Activated T-helper 2 cell treated with anti-CD3 and anti-CD28 coated beads, Interferon-gamma antibody, Interleukin-2, Interleukin-4, amounts not matched to agents 10 μg/mL and 5 μg/mL and 100 μg/mL, durations not matched to agents 14 hours and 24 hours and 36 hours (primary cell): ENCODE measurements at places on chromosomes 5 and 9. TPM values are rescaled to one million over a fixed set of nuclear protein-coding genes. Genes with fewer than 3 reads are reported as not detected.

Gene GALT
- total RNA-seq, result 74.3 and 78.4 TPM in 2 replicates

Gene SPATA6L
- total RNA-seq, result 0.21 and 0.68 TPM in 2 replicates

Gene CA9
- total RNA-seq, result 0.89 and 1.2 TPM in 2 replicates

Gene TMEM252
- not detected in 2 replicates for total RNA-seq

Gene ASPN
- total RNA-seq, result not detected in 2 replicates

Gene ZFP37
- total RNA-seq, result 0.21 and 0.30 TPM in 2 replicates

Gene BRINP1
- total RNA-seq, result not detected in 2 replicates

Gene DNAH5
- total RNA-seq, result not detected in 2 replicates

Gene TESK1
- total RNA-seq, result 44.5 and 48.0 TPM in 2 replicates

Gene FAXDC2
- not detected in 2 replicates for total RNA-seq

Gene EDIL3
- total RNA-seq, result not detected in 2 replicates

Gene G3BP1
- total RNA-seq, result 296 and 312 TPM in 2 replicates

Gene SLCO6A1
- total RNA-seq, result not detected in 2 replicates

Gene COL23A1
- total RNA-seq, result not detected in 2 replicates

Gene ARHGEF39
- 11.1 and 12.3 TPM in 2 replicates for total RNA-seq

Gene TTC23L
- total RNA-seq, result not detected in 2 replicates

Gene POU5F2
- total RNA-seq, result 1.0 and 1.4 TPM in 2 replicates

Gene NUP188
- total RNA-seq, result 161 and 175 TPM in 2 replicates

Gene SPINK4
- not detected in 2 replicates for total RNA-seq

Gene SLC36A1
- total RNA-seq, result 6.0 and 6.2 TPM in 2 replicates

Gene ECSCR
- total RNA-seq, result 1.0 and 1.7 TPM in 2 replicates

Gene MEIKIN
- not detected in 2 replicates for total RNA-seq

Gene ANGPTL2
- not detected in 2 replicates for total RNA-seq

Gene GABRA6
- not detected in 2 replicates for total RNA-seq

Gene DBN1
- 28.7 and 32.9 TPM in 2 replicates for total RNA-seq

Gene CAMK4
- 71.8 and 76.7 TPM in 2 replicates for total RNA-seq

Gene RASGRF2
- total RNA-seq, result 16.1 and 19.4 TPM in 2 replicates

Gene PCDHGA7
- 0.16 and 0.30 TPM in 2 replicates for total RNA-seq

Gene SV2C
- 0.05 and 0.32 TPM in 2 replicates for total RNA-seq

Gene NUTM2F
- total RNA-seq, result not detected in 2 replicates

Gene PLEKHG4B
- not detected in 2 replicates for total RNA-seq

Gene SHISAL2B
- total RNA-seq, result not detected in 2 replicates

Gene PFN3
- total RNA-seq, result not detected in 2 replicates
